ENCODE measurements at places on chromosomes 16 and 17. TPM values are rescaled to one million over a fixed set of nuclear protein-coding genes. Genes with fewer than 3 reads are reported as not detected.

DNA sequence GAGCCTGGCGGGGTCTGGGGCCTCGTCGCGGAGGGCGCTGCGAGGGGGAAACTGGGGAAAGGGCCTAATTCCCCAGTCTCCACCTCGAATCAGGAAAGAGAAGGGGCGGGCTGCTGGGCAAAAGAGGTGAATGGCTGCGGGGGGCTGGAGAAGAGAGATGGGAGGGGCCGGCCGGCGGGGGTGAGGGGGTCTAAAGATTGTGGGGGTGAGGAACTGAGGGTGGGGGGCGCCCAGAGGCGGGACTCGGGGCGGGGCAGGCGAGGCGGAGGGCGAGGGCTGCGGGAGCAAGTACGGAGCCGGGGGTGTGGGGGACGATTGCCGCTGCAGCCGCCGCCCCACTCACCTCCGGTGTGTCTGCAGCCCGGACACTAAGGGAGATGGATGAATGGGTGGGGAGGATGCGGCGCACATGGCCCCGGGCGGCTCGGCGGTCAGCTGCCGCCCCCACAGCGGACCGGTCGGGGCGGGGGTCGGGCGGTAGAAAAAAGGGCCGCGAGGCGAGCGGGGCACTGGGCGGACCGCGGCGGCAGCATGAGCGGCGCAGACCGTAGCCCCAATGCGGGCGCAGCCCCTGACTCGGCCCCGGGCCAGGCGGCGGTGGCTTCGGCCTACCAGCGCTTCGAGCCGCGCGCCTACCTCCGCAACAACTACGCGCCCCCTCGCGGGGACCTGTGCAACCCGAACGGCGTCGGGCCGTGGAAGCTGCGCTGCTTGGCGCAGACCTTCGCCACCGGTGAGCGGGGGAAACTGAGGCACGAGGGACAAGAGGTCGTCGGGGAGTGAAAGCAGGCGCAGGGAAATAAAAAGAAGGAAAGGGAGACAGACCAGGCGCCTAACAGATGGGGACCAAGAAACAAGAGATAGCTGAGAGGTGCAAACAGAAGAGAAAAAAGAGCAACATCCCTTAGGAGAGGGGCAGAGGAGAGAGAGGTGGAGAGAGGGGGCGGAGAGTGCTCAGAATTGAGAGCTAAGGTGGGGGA, at the start of gene PNMT:
Gene PNMT (plus strand): TSS at position 509 of the 980 bp plus-strand sequence. CDS start 23 bp downstream, at position 532.
- no peak for DNase-seq

GRCh38 chr16:3573146-3573815, 3.9 kb downstream of the NLRC3 start:
- no peak for DNase-seq

Gene MAPT
- total RNA-seq: 0.06 TPM

DNA sequence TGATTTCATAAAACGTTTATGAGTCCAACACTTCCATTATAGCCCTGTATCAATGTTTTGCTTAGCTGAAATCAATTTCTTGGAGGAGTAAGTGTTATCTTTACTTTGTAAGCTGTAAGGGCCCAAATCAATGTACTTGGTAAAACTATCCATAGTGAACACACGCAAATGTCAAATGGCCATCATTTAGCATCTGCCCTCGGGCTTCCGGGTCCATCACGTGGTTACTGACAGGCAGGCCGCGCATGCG, 687 bp upstream of the NARF start:
- peak; percentile 39 for DNase-seq

DNA sequence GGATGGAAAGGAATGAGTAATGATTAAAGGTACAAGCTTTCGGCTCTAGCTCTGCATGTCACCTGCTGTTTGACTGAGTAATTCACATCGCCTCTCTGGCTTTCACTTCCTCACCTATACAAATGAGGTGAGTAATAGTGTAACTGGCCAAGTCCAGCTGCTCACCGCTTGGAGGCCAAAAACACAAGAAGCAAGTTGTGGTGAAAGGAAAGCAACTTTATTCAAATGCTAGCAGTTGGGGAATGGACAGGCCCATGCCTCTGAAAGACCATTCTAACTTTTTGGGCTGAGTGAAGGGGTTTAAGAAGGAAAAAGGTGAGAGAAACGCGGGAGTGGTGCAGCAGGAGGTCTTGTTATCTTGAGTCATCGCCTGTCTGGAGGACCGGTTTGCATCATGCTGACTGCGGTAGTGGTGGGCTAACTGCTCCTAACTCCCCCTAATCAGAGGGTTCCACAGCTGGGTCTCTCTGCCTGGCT, 45.7 kb upstream of the CSNK2A2 start:
- no peak for DNase-seq

Gene PRRT2
- total RNA-seq: 0.35 TPM

Gene AOC3
- not detected for total RNA-seq

Gene ZSCAN10
- total RNA-seq: not detected

Gene DHRS7C
- total RNA-seq: not detected

Gene C16orf92
- total RNA-seq: not detected

Gene CYTH1
- 16.8 TPM for total RNA-seq

Gene EEF2K
- 13.7 TPM for total RNA-seq
